ENCODE measurements at places on chromosomes 6 and 20.

GRCh38 chr6:144234935-144235334, 50.2 kb upstream of the UTRN start:
- no peak for DNase-seq

DNA sequence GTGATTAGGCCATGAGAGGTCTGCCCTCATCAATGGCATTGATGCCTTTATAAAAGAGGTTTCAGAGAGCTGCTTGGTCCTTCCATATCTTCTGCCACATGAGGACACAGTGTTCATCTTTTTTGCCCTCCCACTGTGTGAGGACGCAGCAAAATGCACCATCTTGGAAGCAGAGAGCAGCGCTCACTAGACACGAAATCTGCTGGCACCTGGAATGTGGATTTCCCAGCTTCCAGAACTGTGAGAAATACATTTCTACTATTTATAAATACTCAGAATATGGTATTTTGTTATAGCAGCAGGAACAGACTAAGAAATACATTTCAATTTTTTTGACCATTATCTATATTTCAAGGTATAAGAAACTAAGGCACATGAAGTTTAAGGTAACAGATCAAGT, 24.9 kb downstream of the SLC35F1 start:
- no peak for DNase-seq

DNA sequence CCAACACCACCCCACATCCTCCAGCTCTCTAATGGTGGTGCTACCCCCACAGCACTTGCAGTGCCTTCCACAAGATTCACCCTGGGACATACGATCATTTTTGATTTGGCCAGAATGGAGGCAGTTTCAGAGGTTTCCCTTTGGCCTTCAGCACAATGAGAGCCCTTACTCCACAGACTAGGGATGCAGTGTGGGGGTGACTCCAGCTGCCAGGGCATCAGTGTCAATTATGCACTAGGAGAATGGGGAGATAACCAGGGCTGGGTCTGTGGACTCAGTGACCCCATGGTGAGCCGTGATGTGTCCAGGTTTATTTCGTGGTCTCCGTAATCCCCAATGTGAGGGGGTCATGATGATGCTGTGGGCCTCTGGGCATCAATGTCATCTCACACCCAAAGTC, 31.5 kb upstream of the MICB start:
- no peak for DNase-seq

DNA sequence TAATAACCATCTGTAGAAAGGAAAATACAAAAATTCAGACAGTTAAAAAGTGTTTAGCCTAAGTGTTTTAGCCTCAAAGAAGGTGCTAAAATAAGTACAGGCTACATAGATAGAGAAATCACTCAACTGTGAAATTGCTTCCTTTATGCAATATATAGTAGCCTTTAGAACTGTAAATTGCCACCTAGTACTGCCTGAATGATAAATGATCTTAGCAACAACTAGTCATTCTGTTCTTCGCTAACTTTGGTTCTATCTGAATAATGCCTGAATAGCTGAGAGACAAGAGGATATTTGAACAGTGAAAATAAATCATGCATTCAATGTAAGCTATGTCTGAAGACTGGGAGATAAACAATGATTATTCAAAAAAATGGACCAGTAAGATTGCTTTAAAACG, 603.3 kb upstream of the PTCHD4 start:
- DNase-seq, result no peak

DNA sequence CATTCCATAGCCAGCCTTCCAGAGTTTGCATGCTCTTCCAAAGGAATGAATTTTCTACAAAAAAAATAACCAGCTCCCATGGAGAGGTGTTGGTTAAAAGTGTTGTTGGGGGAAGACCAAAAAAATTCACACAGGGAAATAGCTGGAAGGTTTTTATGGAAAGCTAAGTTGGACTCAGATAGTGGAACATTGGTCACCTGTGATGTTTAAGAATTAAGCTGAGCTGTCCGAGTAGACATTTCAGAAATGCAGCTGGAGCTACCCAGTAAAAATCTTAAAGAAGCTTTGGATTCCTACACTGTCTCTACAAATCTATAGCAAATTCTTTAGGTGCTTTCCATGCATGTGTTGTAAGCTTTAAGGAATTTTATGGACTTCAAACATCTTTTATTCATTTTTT, 155.5 kb downstream of the THBS2 start:
- no peak for DNase-seq

- no peak for DNase-seq
Observed at GRCh38 chr6:73798592-73798991, 102.6 kb downstream of the CD109 start.

DNA sequence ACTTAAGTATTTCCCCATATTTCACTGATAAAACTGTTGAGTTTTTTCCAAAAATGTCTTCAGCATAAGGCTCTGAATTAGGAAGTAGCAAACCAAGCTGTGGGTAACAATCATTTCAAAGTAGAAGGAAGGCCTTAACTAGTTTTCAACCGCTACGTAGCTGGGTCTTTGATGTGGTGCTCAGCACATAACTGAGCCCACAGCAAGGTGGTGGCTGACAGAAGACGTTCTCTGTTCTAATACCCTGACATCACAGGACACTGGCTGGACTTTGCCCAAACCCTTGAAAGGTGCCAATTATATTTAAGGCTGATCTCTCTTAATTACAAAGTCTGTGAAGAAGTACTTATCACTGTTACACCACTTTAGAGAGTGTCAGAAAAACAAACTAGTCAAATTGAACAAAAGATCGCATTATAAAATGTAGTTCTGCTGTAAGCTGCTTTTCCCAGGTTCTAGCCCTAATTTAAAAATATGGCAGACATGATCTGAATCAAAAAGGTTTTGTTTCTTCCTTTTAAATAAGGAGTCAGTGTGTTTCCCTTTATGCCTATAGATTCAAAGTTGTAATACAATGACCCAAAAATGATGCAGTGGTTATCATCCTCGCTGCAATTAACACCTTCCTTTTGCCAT, 26.7 kb downstream of the MAN1A1 start:
- no peak for DNase-seq

DNA sequence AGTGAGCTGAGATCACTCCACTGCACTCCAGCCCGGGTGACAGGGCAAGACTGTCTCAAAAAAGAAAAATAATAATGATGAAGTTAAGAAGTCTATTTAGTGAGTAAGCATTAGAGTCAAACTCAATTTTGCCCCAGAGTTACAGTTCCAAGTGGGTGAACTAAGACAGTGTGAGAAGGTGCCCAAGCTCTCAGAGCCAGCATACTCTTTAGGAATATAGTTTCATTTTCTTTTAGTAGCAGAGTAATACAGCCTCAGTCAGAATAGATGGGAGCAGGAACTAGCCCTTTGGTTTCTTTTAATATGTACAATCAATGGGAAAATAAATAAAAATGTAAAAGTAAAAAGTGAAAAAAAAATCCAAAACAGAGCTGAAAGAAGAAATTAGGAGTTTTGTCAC, 87.0 kb upstream of the ADGRF1 start:
- DNase-seq, result no peak

DNA sequence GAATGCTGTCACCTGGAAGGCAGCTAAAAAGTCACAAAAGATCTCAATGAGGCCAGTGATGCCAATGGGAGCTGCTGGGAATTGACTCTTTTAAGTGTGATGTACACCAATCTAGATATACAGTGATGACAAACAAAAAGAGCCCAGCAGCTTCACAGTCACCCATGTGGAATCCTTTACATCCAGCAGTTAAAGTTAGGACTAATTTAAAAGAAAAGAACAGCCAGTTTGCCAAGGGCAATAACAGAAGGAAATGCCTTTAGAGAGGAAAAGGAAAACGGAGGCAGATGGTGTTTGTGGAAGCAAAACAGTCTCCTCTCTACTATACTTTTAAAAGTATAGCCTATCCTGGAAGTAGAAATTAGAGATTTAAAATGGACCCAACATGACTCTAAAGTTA, 873.5 kb downstream of the EPHA7 start:
- DNase-seq, result no peak

All from stimulated activated CD8-positive, alpha-beta memory T cell treated with anti-CD3 and anti-CD28 coated beads, Interleukin-4, amount 100 ng/mL, for 1 hour (primary cell).